ENCODE measurements at places on chromosomes 1 and 21. TPM values are rescaled to one million over a fixed set of nuclear protein-coding genes. Genes with fewer than 3 reads are reported as not detected.

DNA sequence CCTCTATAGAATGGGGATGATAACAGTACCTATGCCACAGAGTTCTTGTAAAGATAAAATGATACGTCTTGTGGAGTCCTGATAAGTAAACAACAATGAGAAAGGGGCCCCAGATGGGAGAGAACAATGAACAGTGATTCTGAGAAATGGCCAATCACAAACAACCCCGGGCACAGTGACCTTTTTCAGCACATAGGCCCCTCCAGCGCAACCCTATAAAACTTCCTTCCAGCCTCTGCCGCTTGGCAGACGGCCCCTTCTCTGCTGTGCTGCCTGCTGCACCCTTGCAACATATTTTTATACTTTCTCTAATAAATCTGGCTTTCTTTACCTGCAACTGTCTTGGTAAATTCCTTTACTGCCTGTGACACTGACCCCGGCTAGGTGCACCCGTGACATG is 8.9 kb downstream of the RCAN1 start:
- no peak for DNase-seq

DNA sequence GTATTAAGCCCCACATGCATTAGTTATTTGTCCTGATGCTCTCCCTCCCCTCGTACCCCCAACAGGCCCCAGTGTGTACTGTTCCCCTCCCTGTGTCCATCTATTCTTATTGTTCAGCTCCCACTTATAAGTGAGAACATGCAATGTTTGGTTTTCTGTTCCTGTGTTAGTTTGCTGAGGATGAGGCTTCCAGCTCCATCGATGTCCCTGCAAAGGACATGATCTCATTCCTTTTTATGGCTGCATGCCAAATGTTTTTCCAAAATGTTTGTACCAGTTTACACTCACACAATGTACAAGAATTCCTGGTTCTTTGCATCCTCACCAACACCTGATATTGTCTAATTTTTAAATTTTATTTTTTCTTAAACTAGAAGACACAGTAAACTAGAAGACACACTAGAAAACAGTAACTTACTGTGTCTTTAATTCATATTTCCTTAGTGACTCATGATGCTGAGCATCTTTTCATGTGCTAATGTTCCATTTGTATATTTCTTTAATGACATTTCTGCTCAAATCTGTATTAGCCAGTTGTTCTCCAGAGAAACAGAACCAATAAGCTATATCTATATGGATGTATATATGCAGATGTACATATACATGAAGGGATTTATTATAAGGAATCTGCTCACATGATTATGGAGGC is 19.4 kb upstream of the USP1 start:
- no peak for DNase-seq

DNA sequence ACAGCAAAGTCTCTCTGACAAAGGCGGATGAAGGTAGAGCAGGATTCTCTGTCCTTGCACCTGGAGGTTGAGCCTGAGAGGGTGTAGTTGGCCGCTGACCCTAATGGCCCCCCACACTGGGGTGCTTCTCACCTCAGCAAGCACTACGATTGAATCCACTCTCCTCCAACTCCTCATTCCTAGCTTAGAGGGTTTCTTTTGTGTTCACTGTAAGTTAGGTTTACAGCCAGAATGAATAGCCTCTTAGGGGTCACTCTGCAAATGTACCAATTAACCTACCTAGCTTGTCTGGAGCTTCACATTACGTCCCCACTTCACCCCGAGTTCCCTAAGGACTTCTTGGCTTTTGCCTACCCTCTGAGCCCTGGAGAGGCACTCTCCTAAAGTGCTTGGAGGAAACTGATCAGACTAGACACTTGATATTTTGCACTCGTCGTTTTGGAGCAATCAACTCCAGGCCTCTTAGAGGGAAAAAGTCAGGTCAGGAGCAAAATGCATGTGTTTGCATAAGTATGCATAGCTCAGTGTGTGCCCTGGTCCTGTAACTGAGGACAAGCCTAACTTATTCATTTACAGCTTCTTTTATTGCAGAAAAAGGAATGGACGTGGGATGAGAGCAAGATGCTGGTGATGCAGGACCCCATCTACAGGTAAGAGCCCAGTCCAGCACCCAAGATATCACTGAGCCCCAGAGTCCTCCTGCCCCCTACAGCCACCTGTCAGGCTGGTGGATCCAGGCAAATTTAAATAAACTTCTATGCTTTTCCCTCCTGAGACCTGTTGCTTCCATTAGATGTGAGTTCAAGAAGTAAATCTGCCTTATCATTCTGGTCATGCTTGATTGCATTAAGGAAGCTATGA is 76.4 kb downstream of the SPATA46 start:
- no peak for DNase-seq

- DNase-seq = no peak
Measured at GRCh38 chr1:230145953-230146476, 79.0 kb downstream of the GALNT2 start.

TCHH gene
- total RNA-seq = not detected

GRCh38 chr1:235952950-235953615 is 86.4 kb upstream of the LYST start:
- DNase-seq = peak; percentile 66

DNA sequence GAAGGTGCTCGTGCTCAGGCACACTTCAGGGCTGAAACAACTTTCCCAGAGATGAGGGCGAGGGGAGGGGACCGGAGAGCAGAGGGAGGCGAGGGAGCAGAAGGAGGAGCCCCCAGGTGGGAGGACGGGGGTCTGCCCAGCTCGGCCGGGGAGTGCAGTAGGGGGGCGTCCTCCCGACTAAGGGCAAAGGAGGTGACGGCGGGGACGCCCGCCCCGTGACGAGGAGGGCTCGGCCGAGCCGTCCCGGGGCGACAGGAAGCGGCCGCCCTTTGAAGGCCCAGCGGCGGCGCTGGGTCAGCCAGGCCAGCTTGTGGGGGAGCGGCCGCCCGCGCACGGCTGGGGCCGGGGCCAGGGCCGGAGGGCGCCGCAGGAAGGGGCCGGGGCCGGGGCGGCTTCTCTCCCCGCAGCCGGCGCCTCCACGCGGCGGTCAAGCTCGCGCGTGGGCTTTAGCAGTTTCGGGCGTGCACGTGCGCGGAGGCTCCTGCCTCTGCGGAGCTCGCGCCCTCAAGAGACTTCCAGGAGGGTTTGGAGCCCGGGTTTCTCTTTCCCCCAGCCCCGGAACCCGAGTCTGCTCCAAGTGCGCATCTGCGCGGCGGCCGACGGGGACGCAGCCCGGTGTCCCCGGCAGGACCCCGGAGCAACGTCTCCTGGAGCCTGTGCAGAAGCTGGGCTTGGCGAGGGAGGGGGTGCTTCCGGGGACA is 100.8 kb upstream of the SLC45A1 start:
- no peak for DNase-seq

GRCh38 chr1:36874271-36875060 is 159.8 kb downstream of the GRIK3 start:
- no peak for DNase-seq

- DNase-seq = peak; percentile 91
Measured at GRCh38 chr1:61472876-61473275, 252.1 kb downstream of the TM2D1 start.

OLIG2 gene
- not detected for total RNA-seq

DCDC2B gene
- not detected for total RNA-seq

DIRAS3 gene
- 0.17 TPM for total RNA-seq

- DNase-seq = no peak
Measured at GRCh38 chr1:247517795-247518612, 18.2 kb downstream of the OR2C3 start.

TPR gene
- total RNA-seq = 106 TPM

FYB2 gene
- total RNA-seq = 0.05 TPM

- DNase-seq = no peak
Measured at GRCh38 chr1:230109895-230110667, 43.0 kb downstream of the GALNT2 start.

GRCh38 chr21:37967036-37967435 is 50.8 kb upstream of the KCNJ6 start:
- no peak for DNase-seq

PTPRC gene
- not detected for total RNA-seq

- peak; percentile 93 for DNase-seq
Measured at GRCh38 chr1:39799770-39800470, 11.3 kb upstream of the BMP8B start.

DNA sequence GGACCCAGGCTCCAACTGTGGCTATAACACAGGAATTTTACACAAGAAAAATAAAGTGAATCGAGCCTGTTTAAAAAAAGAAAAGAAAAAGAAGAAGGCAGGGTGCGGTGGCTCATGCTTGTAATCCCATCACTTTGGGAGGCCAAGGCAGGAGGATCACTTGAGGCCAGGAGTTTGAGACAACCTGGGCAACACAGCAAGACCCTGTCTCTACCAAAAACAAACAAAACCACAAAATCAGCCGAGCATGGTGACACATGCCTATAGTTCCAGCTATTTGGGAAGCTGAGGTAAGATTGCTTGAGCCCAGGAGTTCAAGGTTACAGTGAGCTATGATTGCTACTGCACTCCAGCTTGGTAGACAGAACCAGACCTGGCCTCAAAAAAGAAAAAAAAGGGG is 17.7 kb downstream of the MTF1 start:
- DNase-seq = no peak

DNA sequence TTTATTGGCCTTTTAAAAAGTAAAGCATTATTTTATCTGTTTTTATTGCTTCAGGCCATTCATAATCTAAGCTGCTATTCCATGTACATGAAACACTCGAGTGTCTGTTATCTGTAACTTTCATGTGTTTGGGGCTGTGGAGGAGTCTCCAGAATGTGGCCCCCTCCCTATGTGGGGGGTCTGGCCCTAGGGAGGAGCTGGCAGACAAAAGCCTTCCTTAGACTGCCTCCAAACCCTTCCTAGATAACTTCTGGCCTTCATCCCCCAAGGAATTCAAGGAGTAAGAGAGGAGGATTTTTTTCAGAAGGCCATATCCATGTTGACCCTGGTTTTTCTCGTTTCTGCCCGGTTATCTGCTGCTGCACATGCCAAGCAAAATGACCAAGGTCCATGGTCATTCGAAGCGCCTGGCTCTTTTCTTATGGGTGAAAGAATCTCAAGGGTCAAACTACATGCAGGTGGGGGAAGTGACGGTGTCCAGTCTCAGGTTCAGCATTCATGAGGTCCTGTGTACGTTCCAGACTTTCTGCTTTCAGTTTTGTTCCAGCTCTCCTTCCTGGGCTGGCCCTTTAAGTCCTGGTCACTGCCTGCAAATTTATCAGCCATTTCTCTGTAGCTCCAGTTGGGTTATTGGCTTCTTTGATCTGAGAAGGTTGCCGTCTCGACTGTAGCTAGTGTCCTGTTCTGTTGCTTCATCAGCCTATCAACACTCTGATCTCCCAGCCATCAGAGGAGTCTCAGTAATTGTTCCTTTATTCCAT is 8.3 kb downstream of the TENT5C start:
- DNase-seq = no peak

DNA sequence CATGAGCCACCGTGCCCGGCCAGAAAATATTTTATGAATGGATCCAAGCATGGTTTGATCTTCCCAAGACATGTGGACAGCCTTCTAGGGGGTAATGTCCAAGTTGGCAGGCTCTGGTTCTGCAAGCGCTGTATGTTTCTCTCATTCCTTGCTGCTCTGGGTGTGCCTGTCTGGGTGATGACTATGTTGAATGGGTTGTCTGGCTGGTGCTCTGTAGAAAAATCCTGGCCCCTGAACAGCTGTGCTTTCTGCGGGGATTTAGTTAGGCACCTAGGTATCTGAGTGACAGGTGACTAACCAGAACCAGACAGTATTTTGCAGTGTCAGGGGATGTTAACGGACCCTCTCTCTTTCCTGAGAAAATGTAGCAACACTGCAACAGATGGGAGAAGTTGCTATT is 14.1 kb downstream of the HUNK start:
- DNase-seq = no peak

DNA sequence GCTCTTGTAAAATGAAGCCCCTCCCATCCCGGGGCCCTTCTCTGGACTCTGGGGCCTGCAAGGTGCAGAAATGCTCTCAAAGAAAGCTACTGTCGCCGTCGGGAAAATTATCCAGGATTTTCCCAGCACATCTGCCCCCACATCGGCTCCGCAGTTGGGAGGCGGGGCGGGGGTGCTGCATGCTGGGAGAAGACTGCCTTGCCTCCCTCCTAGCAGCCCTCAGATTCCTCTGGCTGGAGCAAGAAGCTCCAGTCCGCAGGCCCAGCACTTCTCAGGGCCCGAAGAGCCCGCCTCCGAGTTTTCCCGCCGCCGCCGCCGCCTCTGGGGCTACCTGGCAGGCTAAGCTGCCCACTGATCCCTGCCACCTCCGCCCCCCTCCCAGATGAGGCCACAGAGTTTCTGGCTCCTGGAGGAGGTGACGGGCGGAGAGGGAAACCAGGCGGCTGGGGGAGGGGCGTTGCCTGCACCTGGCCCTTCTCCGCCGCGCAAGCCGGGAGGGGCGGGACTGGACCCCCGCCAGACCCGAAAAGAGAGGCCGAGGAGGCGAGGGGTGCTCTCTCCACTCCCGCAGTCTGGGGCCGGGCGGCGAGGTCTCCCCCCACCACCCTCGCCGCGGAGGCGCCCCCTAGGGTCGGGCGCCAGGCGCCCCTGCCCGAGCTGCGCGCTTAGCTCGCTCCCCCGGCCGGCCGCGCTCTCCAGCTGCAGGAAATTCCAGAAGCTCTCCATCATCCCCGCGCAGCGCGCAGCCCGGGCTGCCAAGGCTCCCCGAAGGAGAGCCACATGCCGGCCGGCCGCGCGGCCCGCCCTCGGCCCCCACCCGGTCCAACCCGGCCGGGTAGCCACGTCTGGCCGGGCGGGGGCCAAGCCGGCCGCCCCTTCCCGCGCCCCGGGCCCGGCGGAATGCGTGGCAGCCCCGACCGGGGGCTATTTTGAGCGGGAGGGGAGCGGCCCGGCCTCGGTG is 28.8 kb downstream of the AHDC1 start:
- DNase-seq = no peak

DNA sequence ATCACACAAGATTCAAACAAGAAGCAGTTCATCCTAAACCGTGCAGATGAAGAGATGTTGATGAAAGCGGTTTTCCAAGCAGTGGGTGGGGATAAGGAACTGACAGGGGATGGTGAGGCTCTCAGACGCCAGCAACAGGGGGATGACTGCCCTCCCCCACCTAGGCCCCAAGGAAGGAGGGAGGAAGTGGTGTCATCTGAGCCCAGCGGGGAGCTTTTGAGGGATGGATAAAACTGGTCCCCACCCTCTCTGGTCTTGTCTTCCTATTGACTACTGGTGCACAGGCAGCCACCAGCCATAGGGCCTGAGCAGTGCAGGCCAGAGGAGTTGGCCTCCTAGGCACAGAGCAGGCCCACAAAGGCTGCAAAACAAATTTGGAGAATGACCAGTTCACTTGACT is 175.5 kb downstream of the HUNK start:
- no peak for DNase-seq

DNA sequence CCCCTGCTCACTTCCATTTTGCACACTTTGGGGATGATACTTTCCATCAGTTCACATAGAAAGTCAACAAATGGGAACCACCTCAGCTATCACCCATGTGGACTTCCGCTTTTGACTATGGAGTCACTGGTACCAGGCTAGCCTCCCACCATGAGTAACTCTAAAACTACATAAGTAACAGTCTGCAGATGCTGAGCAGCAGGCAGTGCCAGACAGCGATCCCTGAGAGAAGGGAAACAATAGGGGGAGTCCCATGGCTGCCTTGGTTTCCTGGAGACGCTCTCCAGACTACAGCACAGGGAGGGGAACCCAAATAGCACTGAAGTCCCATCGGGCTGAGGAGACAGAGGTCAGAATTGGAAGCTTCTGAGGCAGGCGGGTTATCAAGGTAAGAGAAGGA is 2.8 kb upstream of the TFF2 start:
- DNase-seq = no peak
